NCI-H510A (cell line): ENCODE measurements at places on chromosomes 1 and 21.

- no peak for DNase-seq
Observed at GRCh38 chr1:30847358-30847972, 61.1 kb downstream of the SDC3 start.

DNA sequence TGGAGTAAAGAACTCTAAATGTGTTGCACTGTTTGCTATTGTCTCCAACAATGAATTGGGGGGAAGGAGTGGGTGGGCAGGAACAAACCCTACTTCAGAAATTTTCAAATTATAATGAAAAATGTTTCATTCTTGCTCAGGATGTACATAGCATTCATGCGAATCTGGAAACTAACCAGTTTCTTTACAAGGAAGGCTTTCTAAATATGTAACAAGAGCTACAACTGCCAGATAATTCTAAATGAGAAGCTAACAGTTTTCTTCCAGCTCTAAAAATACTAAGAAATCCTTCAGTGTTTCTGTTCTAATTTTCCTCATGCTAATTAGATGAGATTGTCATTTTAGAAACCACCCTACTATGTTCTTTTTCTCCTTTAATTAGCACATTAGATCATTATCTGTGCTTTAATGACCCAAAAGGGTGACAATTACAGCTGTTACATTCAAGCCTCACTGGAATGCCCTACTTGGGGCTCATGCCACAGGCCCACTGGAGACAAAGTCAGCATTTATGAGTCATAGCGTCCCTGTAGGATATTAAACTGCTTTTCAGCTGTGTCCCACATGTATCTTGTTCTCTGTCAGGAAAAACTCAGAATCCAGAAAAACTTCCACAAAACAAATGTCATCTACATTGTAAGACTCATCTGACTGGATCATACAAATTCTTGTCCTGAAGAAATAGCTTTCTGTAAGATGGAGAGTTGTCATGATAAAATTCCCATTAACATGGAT is 804.6 kb upstream of the CXADR start:
- no peak for DNase-seq

DNA sequence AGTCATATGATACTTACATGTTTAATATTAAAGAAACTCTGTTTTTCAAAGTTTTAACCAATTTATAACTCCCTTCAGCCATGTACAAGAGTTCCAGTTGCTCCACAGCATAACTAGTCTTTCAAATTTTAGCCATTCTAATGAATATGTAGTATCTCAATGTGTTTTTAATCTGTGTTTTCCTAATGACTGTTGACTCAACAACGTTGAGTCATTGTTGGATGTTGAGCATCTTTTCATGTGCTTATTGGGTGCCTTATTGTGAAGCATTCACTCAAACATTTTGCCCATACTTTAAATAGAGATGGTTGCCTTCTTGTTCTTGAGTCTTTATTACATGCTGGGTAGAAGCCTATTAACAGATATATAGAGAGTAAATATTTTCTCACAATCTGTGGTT is 240.2 kb upstream of the LYPLAL1 start:
- DNase-seq = no peak

DNA sequence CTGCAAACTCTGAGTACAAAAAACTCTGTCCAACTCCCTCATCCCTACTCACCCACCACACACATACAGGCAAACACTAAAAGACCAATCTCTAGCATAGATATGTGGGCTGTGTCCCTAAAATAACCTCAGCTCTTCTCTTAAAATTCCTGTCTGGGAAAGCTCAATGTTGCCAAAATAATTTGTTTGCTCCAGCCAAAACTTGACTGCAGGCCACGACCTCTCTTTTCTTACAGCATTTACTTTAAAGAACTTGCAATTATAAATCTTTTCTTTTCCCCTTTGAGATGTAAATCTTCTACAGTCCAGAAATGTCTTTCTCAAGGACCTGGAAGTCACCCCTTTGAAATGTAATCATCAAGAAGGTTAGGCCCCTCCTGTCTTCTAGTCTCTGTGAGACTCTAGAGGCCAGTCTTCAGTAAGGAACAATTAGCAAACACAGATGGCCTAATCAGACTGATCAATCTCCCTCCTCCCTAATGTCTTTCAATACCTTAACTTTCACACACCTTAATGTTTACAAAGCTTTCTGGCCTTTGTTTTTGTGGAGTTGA is 483.6 kb upstream of the RGS18 start:
- DNase-seq = no peak
